Activated CD8-positive, alpha-beta memory T cell treated with anti-CD3 and anti-CD28 coated beads for 4 hours (primary cell): ENCODE measurements at places on chromosomes 11 and 22.

DNA sequence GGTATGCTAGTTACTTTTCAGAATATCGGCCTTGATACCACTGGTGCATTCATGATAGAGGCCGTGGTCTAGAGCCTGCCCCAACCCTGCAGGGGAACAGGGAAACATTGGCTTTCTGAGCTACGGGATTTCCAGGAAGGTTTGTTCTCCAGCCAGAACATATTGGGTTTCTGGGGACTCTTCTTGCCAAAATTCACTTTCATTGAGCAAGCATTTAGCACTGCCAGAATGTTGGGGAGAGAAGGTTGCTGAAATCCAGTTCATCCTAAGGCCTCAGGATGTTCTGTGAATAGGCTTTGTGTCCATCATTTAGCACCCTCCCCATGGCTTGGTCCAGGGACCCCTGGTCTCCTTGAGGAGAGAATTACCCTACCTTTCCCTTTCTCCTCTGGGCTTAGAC, 36.7 kb downstream of the DRG1 start:
- no peak for DNase-seq

DNA sequence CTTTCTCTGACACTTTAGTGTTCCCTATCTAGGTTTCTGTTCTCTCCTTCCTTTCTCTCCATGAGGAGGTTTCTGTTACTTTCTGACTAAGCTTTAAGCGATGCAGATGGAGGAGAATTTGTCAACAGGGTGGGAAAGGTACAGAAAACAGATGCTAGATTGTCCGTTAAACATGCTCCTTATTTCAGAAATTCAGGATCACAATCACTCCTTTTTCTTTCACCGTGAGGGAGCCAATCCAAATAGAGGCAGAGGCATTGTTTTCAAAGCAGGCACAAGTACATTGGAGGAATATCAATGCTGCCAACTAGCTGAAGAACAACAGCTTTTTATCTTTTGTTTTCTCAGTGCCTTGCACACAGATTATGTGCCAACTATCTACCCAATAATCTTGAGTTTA, 215.7 kb upstream of the FOLH1 start:
- DNase-seq: no peak

DNA sequence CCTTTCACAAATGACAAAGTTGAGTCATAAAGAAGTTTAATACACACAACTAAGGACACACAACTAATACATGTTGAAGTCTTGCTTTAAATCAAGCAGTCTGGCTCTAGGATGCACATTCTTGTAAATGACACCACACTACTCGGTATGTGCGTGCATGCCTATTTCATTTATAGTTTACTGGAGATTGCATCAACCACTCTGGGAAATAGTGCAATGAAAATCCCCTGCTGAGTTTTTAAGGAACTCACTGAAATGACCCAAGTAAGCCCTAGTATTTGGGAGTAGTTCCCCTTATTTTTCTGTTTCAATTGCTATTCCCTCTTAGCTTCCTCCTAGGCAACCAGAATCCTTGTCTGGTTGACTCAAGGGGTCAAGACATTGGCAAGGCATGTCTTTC, 160.2 kb upstream of the LARGE1 start:
- no peak for DNase-seq

- DNase-seq: no peak
These were observed 26.6 kb downstream of the RELT start for GRCh38 chr11:73402834-73403185.

GRCh38 chr11:117888139-117888566, 11.7 kb upstream of the FXYD6 start:
- DNase-seq: no peak

- DNase-seq: no peak
These were observed 1086.8 kb downstream of the BRD1 start for GRCh38 chr22:48740731-48741405.

DNA sequence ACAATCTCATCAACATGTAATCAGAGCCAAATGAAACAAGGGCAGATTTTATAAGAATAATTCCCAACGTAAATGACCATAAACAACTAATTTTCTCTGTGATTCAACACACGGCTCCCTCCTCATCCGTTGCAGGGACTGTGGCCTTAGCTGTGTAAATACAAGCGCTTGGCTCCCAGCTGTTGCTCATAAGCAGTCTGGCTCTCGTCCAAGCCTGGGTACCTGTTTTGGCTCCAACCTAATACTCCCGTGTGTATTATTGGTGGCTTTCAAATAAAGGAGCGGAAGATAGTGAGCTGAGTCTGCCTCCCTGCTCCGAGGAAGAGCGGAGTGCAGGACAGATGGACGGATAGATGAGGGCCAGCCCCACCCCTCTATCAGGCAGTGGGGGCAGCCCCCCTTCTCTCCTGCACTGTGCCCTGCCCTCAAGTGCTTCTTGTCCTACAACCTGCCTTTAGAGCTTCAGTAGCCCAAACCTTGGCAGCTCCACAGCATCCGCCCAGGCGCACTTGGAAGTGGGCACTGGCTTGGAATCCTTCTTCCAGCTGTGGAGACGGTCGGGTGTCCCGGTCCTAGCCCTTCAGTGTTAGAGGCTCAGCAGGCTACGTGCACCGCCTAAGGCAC, 670.9 kb downstream of the BRD1 start:
- no peak for DNase-seq

DNA sequence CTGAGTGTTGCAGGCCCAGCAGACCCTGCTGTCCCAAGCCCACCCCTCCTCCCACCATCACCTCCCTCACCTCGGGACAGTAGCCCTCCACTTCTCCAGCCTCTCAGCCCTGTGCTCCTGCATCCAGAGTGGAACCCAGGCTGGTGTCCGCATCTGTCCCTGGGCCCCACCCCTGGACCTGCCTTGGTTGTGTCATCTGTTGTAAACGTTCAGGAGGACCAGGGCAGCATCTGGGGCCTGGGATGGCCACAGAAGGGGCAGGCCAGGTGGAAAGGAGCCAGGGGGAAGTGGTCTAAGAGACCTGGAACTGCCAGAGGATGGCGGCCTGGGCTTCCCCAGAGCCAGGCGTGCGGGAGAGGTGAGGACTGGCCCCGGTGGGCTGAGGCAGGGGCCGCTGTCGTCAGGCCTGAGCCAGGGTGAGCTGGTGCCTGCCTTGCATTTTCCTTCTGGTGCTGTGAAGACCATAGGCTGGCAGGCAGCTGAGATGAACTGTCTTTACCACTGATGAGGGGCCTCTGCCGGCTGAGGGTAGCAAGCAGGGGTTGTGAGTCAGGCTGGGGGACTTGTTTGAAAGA, 26.1 kb upstream of the MGAT3 start:
- DNase-seq: no peak

DNA sequence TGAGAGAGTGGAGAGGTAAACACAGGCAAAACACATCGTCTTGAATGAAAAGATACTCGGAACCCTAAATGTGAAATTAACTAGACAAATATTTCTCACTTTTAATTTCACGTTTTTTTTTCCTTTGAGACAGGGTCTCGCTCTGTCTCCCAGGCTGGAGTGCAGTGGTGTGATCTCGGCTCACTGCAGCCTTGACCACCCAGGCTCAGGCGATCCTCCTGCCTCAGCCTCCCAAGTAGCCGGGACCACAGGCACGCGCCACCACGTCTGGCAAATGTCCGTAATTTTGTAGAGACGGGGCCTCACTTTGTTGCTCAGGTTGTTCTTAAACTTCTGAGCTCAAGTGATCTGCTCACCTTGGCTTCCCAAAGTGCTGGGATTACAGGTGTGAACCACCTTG, 7.4 kb upstream of the SHANK3 start:
- DNase-seq: no peak

- DNase-seq: no peak
These were observed 94.8 kb downstream of the PICALM start for GRCh38 chr11:85974122-85974521.

GRCh38 chr11:2693271-2694261, 6.2 kb downstream of the KCNQ1OT1 start:
- DNase-seq: no peak

DNA sequence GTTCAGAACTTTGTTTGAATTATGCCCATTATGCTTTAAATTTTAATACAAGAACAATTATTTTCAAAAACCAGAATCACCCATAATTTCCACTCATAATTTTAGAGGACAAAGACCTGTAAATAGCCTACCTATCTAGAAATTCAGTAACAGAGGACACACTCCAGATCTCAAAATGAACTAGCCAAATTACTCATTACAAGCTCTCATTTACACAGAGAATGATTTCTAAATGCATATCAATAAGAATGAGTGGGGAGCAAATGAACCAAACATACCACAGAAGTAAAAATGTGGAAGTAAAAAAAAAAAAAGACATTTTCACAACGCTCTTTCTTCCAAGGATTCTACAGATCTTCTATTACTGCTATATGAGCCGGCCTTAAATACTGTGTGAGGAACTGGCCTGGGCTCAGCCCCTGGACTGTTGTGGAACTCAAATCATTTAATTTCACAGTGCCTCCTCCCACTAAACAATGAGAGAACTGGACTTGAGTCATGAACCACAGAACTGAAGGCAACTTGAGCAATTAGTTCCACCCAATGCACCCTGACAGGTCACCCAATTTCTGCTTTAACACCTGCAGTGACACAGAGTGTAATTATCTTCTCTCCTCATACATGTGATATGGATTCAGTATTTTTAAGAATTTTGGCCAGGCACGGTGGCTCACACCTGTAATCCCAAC, 8.0 kb downstream of the MRTFA start:
- DNase-seq: no peak

DNA sequence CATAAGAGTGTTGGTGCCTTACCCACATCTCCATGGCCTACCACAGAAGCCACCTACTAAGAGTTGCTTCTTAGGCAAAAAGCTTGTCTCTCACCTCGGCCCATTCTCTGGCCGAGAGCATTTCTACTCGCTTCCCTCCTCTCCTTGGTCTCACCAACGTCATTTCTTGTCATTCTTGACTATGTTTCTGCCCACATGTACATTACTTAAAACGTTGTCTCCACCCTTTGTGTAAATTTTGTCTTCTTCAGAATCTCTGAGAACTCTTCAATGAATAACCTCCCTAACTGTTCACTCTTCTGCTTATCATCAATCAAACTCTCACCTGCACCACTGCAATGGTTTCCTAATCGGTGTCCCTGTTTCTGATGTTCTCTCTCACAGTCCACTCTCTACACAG, 20.1 kb downstream of the SOX6 start:
- DNase-seq: no peak

DNA sequence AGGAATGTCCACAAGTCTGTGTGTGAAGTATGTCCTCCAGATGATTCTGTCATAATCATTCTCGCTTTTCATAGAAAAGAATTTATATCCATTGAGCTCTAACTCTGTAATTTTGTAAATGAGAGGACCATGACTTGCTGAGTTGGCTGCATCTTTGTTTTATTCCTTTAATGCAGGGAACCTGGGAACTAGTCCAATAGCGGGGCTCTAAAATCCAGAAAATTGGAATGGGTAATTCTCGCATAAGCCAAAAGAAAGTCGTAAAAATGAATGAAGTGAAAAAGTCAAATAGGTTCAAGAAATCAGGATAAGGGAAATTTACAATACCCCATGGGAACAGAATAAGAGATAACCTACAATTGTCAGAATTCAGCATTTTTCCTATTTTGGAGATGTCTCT, 232.5 kb downstream of the RAB38 start:
- DNase-seq: no peak

DNA sequence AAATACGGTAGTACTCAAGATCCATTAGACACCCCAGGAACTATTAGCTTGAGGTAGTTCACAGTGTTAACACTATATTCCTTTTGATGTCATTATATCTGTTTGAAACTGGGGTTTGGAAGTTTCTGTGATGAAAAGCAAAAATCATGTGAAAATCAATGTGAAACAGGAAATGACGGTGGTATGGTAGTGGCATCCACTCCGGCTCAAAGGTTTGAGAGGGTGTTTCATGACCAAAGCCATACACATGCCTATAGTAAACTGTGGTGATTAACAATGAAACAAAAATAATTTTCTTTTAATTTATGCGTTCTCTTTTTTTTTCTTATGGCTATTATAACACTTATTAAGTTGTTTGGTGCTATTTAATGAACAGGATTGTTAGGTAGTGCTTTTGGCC, 10.9 kb downstream of the RAB38 start:
- no peak for DNase-seq

- no peak for DNase-seq
These were observed 276.9 kb downstream of the FAM76B start for GRCh38 chr11:95512682-95513081.

DNA sequence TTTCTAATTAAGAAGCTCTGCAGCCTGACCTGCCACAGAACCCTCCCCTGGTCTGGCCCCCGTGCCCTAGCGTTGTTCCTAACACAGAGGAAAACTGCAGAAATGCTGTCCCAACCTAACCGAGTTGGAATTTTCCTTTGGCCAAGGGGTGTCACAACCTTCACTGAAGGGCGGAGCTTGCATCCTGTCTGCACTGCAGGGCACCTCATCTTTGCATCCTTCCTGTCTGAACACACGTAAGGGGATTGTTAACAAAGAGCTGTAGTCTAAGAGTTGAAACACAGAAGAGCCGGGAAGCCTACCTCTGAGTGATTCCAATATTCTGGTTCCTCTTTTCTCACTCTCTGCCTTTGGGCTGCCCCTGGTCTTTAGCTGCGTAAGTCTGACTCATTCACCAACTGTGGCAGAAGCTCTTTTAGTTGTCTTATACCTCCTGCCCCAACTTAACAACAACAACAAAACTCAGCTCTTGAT, 1.6 kb downstream of the DIXDC1 start:
- DNase-seq: no peak

- DNase-seq: no peak
These were observed 1.5 kb downstream of the RAB30 start for GRCh38 chr11:83070044-83070701.

DNA sequence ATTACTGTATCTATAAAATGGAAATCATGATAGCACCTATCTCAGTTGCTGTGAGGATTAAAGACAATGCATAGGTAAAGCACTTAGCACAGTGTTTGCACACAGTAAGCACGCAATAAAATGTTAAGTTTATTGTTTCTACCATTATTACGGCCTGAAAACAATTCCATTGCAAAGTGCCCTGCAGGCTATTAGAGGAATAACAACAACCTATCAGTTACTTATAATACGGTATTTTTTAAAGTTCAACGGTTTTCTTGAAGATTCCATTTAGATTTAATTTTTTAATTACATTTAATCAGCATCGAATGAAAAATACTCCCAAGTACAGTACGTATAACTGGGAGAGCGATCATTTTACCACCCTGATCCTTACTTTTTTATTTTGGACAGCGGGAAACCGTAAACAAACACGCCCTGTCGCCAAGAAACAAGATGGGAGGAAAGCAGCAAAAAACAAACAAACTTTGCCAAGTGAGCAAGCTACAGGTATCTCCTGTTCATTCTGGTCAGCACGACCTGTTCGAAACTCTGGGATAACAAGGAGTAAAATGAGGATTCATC, 893 bp downstream of the SLC36A4 start:
- no peak for DNase-seq

- no peak for DNase-seq
These were observed 72.5 kb downstream of the MICAL2 start for GRCh38 chr11:12182676-12183541.
